Activated naive CD8-positive, alpha-beta T cell treated with anti-CD3 and anti-CD28 coated beads, Interleukin-2, amount 10 ng/mL, durations not matched to agents 7 days and 5 days (primary cell): ENCODE measurements at places on chromosomes 4 and X. TPM values are rescaled to one million over a fixed set of nuclear protein-coding genes. Genes with fewer than 3 reads are reported as not detected.

The FAM50A gene
- 70.3 TPM for total RNA-seq

The MID1 gene
- total RNA-seq: 0.11 TPM

The CXorf66 gene
- not detected for total RNA-seq

- no peak for DNase-seq
Observed at GRCh38 chr4:143380629-143381028, 44.0 kb downstream of the GAB1 start.

- DNase-seq: no peak
Observed at GRCh38 chrX:66751136-66751782, 112.4 kb upstream of the EDA2R start.

DNA sequence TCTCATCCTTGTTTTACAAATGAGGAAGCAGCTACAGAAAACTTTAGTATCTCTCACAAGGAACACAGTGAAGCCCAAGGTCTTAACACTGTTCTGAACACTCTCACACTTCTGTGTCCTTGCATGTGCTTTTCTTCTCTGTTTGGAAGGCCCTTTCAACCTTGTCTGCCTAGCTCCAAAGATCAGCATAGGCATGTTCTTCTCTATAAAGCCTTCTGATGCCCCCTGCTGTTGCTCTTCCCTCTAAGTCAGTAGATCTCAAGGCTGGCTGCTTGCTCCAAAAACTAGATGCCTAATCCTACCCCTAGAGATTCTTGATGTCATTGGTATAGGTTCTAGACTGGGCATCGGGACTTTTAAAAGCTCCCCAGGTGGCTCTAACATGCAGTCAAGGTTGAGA, 5.9 kb downstream of the APOO start:
- DNase-seq: no peak

DNA sequence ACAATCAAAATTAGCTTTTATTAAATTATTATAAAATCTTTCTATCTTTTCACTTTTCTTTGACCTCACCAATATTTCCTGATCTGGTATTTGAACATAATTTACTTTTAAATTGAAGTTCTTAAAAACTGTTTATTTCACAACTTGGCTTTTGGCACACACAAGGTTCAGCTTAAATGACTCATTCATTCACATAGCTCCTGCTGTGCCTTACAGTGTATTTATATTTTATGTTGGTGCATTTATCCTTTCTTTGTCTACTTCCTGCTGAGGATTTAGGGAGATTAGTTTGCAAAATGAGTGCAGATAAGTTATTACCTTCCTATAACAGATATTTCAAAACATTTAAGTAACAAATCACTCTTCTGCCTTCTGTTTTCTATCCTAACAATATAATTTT, 430.6 kb downstream of the DTHD1 start:
- no peak for DNase-seq

The PLP1 gene
- total RNA-seq: not detected

GRCh38 chr4:139014371-139015268, 961 bp upstream of the NOCT start:
- no peak for DNase-seq
